ENCODE measurements at places on chromosomes 7 and 10.

DNA sequence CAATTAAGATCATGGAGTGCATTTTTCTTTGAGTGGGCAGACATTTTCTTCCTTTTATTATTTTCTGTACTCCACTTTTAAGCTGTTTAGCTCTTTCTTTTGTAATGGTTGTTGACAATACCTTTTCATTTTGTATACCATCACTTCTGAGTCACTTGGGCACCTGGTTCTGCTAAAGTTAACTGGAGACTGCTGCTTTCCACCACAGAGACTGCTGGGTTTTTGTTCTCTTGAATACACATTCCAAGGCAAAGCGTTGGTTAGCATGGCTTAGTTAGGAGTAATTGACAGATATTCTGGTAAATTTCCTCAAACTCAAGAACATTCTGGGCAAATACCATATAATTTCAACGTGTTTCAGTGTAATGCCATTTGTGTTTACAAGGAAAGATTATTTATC lies 541.9 kb upstream of the CELF2 start:
- no peaks in the 10 kb centered on the region for H3K4me1 ChIP-seq
- no peaks in the 10 kb centered on the region for H3K36me3 ChIP-seq
- no peak overlapping the region for H3K4me3 ChIP-seq
- H3K27ac ChIP-seq = no peak overlapping the region
- no peak for DNase-seq

DNA sequence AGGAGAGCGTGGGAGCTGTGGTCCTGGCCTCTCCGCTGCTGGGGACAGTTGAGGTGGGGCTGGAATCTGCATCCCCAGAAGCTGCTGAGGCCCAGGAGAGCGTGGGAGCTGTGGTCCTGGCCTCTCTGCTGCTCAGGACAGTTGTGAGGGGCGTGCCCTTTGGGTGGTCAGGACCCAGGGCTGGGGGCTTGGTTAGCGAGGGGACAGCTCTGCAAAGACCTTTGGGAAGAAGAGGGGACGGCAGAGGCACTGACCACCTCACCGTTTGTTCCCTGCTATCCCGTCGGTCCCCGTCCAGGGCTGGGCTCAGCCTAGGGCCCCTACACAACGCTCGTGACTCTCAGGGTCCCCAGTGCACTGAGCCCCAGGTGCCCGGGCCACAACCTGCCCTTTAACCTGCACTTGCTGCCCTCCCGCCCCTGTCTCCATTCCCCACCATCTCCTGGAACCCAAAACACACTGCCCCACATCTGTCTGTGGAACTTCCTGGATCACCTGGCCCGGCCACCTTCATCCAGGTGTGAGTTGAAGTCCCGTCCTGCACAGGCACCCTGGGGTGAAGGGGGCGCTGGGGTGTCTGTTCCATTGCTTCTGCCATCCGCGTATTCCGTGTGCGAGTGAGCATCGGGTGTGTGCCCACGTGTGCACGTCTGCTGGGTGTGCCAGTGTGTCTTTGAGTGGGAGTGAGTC lies 14.1 kb downstream of the FOXL3 start:
- no peaks in the 10 kb centered on the region for H3K36me3 ChIP-seq
- H3K4me1 ChIP-seq = no peaks in the 10 kb centered on the region
- peaks cover 3% of the 10 kb centered on the region for H3K27me3 ChIP-seq
- no peak overlapping the region for H3K27ac ChIP-seq

DNA sequence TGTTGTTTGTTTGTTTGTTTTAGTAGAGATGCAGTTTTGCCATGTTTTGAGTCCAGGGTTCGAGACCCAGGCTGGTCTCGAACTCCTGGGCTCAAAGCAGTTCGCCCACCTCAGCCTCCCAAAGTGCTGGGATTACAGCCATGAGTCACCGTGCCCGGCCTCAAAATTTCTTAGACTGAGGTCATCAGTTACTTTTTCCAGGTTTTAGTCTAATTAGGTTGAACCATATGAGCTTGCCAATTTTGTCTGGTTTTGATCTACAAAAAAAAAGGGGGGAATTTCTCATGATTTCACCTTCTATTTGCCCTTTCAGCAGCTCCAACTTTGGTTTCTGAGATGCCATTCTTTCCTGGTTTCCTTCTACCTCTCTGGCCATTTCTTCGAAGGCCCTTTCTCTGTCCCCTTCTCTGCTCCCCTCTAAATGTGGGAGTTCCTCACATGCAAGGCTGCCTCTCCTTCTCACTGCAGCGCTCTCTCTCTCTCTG lies 5.5 kb downstream of the CUEDC2 start:
- peaks cover 19% of the 10 kb centered on the region for H3K4me1 ChIP-seq
- H3K27me3 ChIP-seq = no peaks in the 10 kb centered on the region
- peaks cover 23% of the 10 kb centered on the region for H3K36me3 ChIP-seq
- H3K27ac ChIP-seq = no peak overlapping the region

DNA sequence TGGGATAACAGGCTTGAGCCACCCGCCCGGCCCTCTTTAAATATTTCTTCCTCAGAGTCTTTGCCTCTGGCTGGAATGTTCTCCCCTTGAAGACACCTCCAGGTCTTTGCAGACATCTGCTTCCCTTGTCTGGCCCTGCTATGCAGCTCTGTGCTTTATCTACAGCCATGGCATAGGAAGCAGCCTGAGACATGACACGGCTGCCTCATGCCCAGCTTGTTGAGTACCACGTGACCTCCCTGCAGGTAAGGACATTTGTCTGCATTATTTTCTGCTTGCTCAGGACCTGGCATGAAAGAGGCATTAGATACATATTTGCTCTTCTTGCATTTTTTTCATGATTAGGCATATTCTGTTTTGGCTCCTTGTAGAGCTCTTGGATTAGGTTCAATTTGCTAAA lies 113.8 kb upstream of the KLF6 start:
- DNase-seq = no peak
- H3K27me3 ChIP-seq = no peaks in the 10 kb centered on the region
- H3K4me1 ChIP-seq = no peaks in the 10 kb centered on the region
- H3K36me3 ChIP-seq = no peaks in the 10 kb centered on the region
- H3K4me3 ChIP-seq = no peak overlapping the region

GRCh38 chr10:96740579-96741281 lies 20.4 kb upstream of the PIK3AP1 start:
- H3K27me3 ChIP-seq = no peaks in the 10 kb centered on the region
- peak; percentile 41 for DNase-seq
- no peak overlapping the region for H3K27ac ChIP-seq
- no peaks in the 10 kb centered on the region for H3K4me1 ChIP-seq

GRCh38 chr10:88565072-88565471 lies 18.0 kb downstream of the RNLS start:
- no peaks in the 10 kb centered on the region for H3K27me3 ChIP-seq
- H3K4me3 ChIP-seq = no peak overlapping the region
- H3K4me1 ChIP-seq = no peaks in the 10 kb centered on the region
- no peak for DNase-seq
- H3K36me3 ChIP-seq = no peaks in the 10 kb centered on the region
- no peak overlapping the region for H3K27ac ChIP-seq

DNA sequence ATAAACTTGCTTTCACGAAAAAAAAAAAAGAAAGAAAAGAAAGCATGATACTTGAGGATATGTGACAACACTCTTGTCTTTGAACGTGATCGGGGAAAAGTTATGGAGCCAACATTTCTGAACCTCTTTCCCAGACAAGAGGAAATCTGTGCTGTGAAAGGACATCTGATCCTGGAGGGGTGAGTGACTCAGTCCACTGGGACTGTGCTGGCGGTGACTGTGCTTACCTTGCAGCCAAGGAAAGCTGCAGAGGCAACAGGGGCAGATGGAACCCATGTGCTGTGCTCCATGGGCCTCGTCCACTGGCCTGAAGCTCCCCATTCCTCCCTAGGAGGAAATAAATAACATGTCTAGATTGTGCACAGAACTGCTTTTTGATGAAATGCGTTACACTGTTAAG lies 116.5 kb upstream of the RAB11FIP2 start:
- H3K4me3 ChIP-seq = no peak overlapping the region
- H3K27me3 ChIP-seq = no peaks in the 10 kb centered on the region
- no peak overlapping the region for H3K27ac ChIP-seq
- H3K36me3 ChIP-seq = no peaks in the 10 kb centered on the region

- peak overlapping the region; percentile 98 for H3K27ac ChIP-seq
- H3K4me1 ChIP-seq = peaks cover 79% of the 10 kb centered on the region
- no peaks in the 10 kb centered on the region for H3K36me3 ChIP-seq
Measured at GRCh38 chr10:122010405-122011050, 21.6 kb downstream of the TACC2 start.

GRCh38 chr7:2702594-2702957 lies 14.6 kb downstream of the AMZ1 start:
- H3K36me3 ChIP-seq = no peaks in the 10 kb centered on the region
- H3K4me3 ChIP-seq = no peak overlapping the region
- H3K27ac ChIP-seq = no peak overlapping the region
- H3K4me1 ChIP-seq = no peaks in the 10 kb centered on the region
- no peak for DNase-seq

DNA sequence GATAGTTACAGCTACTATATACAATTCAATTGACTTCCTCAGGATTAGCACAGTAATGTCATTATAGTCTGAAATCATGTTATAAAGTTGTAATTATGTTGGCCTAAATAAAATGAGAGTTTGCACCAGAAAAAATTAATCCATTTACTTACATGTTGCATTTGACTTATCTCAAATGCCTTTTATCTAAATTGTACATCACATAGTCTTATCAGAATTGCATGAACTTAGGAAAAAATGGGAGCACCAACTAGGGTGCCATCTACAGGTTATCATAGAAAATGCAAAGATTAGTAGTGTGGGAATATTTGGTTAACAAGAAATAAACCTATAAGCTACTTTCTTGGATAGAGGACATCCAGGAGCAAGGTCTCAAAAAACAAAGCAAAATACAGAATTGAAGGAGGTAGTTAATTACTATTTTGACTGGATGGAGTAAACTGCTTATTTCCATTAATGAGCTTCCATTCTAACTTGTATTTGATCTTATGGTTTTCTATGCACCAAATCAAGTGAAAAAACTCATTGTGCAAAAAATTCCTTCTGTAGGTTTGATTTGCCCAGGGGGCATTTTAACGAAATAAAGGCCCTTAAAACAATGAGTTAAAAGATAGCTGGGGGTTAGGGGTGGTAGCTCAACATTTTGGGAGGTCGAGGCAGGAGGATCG lies 60.0 kb upstream of the ORC5 start:
- H3K4me1 ChIP-seq = no peaks in the 10 kb centered on the region
- no peak overlapping the region for H3K27ac ChIP-seq
- no peaks in the 10 kb centered on the region for H3K36me3 ChIP-seq
- no peak for DNase-seq
- H3K4me3 ChIP-seq = no peak overlapping the region
- H3K27me3 ChIP-seq = no peaks in the 10 kb centered on the region

DNA sequence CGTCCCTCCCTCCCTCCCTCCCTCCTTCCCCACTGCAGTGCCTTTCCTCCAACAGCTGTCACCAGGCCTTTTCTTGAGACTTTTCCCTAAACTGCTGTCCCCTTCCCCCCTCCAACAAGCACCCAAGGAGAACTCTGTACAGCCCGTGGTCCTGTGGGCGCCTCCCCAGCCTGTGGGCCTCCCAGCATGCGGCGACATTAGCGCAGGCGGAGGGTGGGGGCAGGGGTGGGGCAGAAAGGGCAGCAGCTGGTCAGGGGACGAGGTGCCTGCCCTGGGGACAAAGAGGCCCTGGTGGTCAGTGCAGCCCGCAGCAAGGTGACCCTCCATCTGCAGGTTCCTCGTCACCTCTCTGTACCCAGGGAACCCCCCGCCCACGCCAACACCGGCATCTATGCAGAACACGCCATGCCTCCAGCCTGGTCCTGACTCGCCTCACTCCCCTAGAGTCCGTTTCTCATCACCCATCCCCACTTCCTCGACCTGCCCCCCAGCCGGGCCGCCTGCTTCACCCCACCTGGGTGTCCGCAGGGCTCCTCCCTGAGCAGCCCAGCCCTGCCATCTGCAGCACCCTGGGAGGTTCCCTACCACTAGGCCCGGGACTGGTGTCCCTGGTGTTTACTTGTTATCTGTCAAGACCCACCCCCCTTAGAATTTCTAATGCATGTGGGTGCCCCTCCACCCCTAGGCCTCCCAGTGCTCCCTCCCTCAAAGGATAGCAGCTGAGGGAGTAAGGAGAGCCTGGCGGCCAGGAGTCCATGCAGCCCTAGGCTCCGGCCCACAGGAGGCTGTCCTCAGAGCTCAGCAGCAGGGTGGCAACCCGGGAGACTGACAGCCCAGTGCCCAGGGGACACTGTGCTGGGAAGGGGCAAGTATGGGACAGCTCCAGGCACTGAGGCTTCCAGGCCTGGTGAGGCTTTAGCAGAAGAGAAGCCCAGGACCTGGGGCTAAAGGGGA lies 147.8 kb downstream of the ARHGAP22 start:
- H3K27ac ChIP-seq = no peak overlapping the region
- DNase-seq = no peak
- H3K36me3 ChIP-seq = no peaks in the 10 kb centered on the region
- no peaks in the 10 kb centered on the region for H3K4me1 ChIP-seq
- H3K4me3 ChIP-seq = no peak overlapping the region

DNA sequence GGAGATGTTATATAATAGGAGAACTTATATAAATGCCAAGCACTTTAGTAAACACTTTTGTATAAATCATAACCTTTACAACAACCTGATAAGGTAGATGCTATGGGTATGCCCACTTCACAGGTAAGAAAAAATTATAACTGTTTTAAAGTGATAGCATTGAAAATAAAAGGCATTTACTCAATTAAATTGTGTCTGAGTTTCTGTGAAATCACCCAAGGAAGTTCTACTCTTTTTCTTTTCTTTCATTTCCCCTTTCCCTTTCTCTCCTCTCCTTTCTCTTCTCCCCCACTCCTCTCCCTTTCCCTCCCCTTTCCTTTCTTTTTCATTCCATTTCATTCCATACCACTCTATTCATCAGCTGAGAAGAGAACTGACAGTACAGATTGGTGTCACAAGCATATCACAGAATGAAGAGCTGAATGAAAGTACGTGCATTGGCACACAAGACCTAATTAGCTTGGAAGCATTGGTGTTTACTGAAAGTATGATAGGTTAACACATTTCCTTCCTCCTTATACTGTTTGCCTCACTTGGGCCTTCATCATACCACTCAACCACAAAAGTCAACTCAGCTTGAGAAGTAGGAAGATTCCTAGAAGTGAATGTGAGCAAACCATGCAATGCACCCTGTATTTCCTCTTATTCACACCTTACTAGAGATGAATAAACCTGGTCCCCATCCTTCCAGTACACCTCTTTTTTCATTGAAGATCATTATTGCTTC lies 117.9 kb upstream of the AGR3 start:
- H3K27ac ChIP-seq = no peak overlapping the region
- H3K27me3 ChIP-seq = no peaks in the 10 kb centered on the region
- H3K4me1 ChIP-seq = no peaks in the 10 kb centered on the region
- no peak overlapping the region for H3K4me3 ChIP-seq
- DNase-seq = no peak

DNA sequence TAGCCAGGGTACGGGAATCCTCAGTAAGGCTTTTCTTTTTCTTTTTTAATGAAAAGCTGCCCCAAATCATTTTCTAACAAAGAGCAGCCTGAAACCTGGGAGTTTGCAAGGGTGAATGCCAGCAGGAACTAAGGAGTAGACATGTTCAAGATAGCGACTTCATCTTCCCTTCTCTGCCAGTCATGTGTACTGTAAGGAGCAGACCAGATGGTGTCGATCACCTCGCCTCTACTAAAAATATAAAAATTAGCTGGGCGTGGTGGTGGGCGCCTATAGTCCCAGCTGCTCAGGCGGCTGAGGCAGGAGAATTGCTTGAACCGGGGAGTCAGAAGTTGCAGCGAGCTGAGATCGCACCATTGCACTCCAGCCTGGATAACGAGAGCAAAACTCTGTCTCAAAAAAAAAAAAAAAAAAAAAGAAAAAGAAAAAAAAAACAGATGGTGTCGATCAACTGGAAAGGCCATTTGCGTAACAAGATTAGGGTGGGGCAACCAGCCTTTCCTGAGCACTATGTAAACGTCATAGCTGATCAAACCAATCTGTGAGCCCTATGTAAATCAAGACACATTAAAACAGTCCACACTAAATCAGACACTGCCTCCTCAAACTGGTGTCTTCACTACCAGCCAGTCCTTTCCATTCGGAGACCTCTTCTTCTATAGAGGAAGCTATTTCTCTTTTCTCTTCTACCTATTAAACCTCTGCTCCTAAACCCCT lies 33.8 kb downstream of the NOLC1 start:
- DNase-seq = no peak
- H3K4me1 ChIP-seq = no peaks in the 10 kb centered on the region
- no peaks in the 10 kb centered on the region for H3K36me3 ChIP-seq
